ENCODE measurements at places on chromosomes 4 and X. TPM values are rescaled to one million over a fixed set of nuclear protein-coding genes. Genes with fewer than 3 reads are reported as not detected.

DNA sequence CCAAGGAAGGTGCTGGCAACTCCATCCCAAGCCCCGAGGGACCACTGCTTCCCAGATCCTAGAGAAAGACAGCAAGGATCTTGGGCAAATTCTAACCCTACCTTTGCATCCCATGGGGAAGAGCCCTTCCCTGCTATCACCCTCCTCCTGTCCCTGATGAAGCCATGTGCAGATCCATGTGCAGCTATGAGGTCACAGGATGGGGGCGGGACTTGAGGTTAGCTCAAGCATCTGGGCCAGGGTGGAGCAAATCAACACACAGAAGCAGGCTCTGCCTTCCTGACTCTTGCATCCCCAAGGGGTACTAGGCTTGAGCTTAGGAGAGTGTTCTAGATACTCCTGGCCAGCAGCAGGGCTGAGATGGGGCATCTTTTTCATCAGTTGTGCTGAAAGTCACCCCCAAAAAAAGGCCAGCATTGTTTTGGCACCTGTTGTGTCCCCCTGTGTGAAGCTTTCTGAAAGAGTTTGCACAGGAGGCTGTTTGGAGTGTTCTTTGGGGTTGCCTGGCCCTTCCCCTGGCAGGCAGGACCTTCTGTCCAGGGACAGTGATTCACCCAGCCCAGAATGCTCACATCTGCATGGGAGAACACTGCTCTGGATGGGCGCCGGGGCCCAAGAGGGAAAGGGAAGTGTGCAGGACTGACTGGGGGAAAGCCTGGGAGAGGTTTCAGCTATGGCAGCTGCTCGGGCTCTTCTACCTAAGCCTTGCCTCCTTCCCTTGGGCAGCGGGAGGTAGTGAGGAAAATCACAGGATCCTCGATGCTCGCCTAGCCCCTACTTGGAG lies 50.8 kb downstream of the PRPS1 start:
- H3K4me1 ChIP-seq = peaks cover 49% of the 10 kb centered on the region
- H3K36me3 ChIP-seq = peaks cover 4% of the 10 kb centered on the region
- peak overlapping the region; percentile 58 for H3K27ac ChIP-seq

The SLIT2 gene
- not detected for total RNA-seq

DNA sequence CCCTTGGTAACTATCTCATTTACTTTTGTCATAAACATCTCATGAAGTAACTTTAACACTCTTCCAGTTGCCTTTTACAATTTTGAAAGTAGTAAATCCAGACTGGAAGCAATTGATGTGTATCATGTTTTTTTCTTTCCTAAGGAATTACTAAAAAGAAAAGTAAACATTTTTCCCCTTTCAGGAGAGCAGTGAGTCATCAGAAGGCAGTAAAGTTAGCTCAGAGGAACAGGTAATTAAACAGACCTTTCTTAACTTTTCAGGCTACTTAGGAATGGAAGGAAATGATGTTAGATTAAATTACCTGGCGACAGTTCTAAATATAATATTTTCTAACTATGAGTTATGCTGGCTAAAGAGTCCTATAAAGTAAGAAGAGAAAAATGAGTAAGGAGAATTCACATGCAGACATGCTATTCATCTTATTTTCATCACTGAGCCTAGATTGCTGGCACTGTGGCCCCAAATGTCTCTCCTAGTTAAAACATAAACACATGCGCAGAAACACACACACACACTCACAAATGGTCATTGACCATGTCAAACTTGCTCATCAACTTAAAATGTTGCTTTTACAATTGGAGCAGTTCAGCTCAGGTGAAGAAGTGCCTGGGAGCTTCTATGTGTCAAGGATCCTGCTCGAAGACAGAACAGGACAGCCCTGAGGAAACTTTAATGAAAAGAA lies 9.3 kb downstream of the DMP1 start:
- no peaks in the 10 kb centered on the region for H3K36me3 ChIP-seq
- H3K4me3 ChIP-seq = no peak overlapping the region
- H3K4me1 ChIP-seq = no peaks in the 10 kb centered on the region
- peaks cover 4% of the 10 kb centered on the region for H3K27me3 ChIP-seq
- no peak for DNase-seq

- H3K27ac ChIP-seq = no peak overlapping the region
- H3K4me1 ChIP-seq = peaks cover 5% of the 10 kb centered on the region
- no peaks in the 10 kb centered on the region for H3K36me3 ChIP-seq
- no peak overlapping the region for H3K4me3 ChIP-seq
Observed at GRCh38 chr4:123346951-123347350, 49.6 kb upstream of the SPRY1 start.

All from activated naive CD8-positive, alpha-beta T cell treated with anti-CD3 and anti-CD28 coated beads, Interleukin-2, amount 10 ng/mL, durations not matched to agents 7 days and 5 days (primary cell).